ENCODE measurements at places on chromosomes 2 and 18.

GRCh38 chr2:135703300-135703699, 38.4 kb upstream of the UBXN4 start:
- DNase-seq: no peak

- DNase-seq: no peak
Measured at GRCh38 chr2:186610785-186611184, 20.9 kb downstream of the ITGAV start.

- DNase-seq: no peak
Measured at GRCh38 chr2:158142568-158143332, 41.1 kb downstream of the UPP2 start.

GRCh38 chr2:196513796-196514526, 125.6 kb upstream of the CCDC150 start:
- DNase-seq: no peak
